ENCODE measurements at places on chromosomes 16 and 17.

GRCh38 chr16:21638573-21638975 is 13.8 kb downstream of the IGSF6 start:
- DNase-seq: no peak

- no peak for DNase-seq
Observed at GRCh38 chr17:50396261-50397110, 837 bp downstream of the LRRC59 start.

GRCh38 chr17:73189417-73190099 is 3.3 kb upstream of the COG1 start:
- DNase-seq: no peak

DNA sequence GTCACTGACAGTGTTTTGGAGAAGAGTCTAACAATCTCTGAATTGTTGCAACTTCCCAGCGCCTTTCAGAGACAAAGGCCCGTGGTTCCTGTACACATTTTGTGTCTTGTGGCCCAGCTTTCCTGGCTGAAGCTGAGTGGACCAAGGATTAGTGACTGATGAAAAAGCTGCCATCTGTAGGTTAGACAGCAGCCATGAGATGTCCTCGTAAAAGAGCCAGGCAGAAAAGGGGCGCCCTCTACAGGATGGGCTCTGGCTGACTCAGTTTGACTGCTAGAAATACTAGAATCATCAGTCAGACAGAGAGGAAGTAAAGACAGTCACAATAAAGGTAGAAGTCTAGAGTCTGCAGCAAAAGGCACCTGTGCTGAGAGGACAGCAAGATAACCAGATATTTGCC is 26.5 kb upstream of the NF1 start:
- no peak for DNase-seq

GRCh38 chr17:65433592-65433991 is 127.9 kb downstream of the AXIN2 start:
- DNase-seq: no peak

DNA sequence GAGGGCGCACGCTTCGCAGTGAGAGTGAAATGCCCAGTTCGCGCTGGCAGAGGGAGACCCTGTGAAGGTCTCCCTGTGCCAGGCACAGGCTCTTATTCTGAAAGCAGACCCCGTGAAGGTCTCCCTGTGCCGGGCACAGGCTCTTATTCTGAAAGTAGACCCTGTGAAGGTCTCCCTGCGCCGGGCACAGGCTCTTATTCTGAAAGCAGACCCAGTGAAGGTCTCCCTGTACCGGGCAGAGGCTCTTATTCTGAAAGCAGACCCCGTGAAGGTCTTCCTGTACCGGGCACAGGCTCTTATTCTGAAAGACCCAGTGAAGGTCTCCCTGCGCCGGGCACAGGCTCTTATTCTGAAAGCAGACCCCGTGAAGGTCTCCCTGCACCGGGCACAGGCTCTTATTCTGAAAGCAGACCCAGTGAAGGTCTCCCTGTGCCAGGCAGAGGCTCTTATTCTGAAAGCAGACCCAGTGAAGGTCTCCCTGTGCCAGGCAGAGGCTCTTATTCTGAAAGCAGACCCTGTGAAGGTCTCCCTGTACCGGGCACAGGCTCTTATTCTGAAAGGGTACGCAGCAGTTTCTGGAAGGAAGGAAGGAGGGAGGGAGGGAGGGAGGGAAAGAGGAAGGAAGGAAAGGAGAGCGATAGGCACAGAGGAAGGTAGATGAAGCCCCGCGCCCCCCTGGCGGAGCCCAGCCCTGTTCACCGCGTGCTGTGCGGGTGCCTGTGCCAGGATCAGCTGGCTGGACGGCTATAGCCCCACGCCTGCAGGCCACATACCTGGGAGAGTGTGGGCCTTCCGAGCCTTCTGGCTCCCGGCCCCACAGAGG is 55.3 kb downstream of the WDR45B start:
- no peak for DNase-seq

GRCh38 chr17:8220783-8221662 is 10.6 kb upstream of the AURKB start:
- DNase-seq: peak; percentile 86

GRCh38 chr17:65679165-65679845 is 117.9 kb upstream of the AXIN2 start:
- no peak for DNase-seq

DNA sequence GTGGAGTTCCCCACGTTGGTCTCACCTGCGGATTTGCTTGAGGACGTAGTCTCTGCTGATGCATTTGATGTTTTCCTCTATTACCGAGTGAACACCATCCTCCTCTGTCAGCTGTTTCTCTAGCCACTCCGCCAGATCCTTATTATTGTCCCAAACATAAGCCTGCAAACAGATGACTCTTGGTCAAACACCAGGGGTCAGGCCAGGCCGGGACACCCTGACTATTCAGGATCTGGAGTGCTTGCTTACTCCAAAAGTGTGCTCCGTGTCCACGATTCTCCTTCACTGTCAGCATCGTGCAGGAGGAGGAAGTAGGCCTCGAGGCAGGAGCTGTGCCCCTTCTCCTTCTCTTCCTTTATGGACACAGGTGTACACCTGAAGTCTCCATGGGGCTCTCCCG is 140.2 kb downstream of the AATF start:
- DNase-seq: no peak

DNA sequence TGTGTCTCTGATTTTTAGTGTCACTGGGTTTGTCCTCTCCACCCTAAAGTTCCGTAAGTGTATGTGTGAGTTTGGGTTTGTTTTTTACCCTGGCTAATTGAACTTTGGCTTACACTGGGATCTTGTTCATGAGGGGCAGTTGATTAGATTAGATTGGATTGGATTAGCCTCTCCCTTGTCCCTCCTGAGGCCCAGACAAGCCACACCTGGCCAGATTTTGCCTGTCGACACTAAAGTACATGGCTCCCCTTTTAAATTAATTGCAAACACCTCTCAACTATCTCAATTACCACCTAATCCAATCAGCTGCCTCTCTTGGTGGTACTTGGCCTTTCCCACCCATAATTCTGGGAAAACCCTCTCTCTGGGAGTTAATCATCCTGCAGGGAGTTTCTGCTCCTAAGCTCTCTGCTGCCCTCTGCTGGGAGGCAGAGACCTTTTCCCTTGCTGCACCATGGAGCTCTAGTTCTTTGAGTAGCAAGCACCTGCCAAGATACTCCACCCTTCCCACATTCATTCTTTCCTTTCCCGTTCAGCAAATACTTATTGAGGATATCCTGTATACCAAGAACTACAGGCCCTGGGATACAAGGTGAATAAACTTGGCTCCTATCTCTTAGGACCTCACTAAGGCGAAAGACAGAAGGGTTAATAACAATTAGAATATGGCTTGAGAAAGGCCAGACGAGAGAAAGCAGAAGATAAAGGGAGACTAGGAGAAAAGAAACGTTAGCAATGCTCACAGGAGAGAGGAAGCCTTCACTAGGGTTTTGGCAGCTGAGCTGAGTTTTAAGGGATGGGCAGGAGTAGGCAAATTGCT is 60.0 kb upstream of the MPHOSPH6 start:
- DNase-seq: peak; percentile 64

DNA sequence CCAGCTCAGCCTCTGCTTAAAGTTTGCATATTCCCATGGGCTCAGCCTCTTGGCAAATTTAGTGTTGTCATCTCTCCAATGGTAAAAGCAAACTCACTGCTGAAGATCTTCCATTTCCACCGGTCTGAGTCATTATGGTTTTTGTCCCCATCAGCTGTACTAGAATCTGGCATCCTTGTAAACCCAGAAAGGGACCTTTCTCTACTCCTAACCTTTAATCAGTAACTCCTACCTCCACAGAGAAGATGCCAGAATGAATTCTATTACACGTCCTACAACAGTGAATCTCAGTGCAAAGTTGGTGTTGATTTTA is 45.8 kb downstream of the ZNF652 start:
- no peak for DNase-seq

GRCh38 chr17:39014795-39015545 is 47.8 kb upstream of the FBXO47 start:
- no peak for DNase-seq

DNA sequence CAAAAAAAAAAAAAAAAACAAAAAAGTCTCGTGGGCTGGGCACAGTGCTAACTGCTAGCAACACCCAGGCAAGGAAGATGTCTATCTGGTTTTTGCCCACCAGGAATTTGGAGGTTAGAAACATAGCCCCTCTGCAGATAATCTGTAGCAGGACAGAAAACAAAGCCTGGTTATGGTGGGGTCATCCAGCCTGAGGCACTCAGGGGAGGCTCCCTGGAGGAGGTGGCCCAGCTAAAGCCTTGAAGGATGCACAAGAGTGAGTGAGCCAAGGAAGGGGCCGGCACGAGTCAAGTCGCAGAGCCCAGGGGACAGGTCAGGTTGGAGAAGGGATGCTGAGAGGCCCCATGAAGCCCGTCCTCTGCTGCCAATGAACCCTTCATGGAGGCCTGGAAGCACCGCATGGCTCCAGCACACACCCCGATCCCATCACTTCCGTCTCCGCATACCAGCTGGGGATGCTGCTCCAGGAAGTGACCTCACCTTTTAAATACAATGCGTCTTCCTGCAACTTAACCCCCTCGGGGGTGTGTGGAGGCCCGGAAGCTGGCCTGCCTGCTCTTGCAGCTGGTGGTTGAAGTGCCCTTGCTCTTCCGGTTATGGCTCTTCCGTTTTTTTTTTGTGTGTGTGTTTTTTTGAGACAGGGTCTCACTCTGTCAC is 86.5 kb downstream of the ENGASE start:
- DNase-seq: no peak

DNA sequence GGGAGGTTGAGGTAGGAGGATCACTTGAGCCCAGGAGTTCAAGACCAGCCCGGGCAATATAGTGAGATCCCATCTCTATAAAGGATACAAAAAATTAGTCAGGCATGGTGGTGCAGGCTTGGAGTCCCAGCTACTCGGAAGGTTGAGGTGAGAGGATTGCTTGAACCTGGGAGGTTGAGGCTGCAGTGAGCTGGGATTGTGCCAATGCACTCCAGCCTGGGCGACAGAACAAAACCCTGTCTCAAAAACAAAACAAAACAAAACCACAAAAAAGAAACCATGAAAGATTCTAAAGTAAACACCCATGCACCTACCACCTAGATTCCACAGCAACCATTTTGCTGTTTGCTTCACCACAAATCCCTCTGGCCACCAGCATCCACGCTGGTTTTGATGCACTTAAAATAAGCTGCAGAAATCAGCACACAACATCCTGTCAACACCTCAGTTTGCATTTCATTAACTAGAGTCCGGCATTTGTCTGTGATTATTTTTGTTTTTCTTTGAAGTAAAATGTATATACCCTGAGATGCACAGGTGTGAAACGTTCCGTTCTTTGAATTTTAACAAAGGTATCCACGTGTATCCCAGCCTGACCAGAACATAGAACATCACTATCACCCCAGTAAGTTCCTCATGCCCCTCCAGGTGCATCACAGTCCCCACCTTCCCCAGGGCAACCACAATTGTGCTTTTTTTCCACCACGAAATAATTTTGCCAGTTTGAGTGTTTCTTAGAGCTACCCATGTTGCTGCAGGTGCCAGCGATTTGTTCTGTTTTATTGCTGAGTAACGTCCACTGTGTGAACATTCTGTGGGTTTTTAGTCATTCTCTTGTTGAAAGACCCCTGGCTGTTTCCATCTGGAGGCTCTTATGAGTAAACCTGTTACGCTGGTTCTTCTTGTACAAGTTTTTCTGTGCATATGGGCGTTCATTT is 191.5 kb downstream of the SEC14L1 start:
- no peak for DNase-seq

DNA sequence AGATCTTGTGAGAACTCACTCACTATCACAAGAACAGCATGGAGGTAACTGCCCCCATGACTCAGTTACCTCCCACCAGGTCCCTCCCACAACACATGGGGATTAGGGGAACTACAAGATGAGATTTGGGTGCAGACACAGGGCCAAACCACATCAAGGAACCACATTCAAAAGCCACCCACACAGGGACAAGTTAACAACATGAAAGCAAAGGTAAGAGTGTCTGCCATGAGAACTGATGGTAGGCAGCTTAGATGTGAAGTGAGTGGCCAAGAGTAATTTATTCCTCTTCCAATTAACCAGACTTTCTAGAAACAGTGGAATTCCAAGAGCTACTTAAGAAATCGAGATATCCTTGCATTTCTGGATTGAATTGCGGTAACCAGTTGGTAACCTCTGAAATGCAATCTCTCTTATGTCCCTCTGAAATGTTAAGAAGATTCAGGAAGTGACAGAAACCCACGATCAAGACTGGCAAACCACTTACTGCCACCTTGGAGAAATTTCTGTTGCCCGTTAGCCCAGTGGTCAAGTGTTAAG is 167.4 kb upstream of the CACNG5 start:
- DNase-seq: no peak

DNA sequence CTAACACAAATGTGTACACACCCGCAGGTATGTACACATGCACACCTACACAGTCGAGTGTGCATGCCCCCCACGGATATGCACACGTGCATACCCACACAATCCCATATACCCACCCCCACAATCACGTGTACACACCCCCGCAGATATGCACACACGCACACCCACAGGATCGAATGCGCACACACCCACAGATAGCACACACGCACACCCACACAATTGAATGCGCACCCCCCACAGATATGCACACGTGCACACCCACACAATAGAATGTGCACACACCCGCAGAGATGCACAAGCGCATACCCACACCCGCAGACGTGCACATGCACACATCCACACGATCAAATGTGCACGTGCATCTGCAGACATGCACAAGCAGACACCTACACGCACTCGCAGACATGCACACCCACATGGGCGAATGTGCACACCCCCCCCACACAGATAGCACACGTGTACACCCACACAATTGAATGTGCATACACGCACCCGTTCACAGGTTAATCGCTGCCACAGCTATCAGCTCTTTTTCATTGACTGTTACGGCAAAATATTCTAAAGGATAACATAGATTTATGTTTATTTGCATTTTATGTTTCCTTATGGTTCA is 10.8 kb downstream of the ZNF750 start:
- no peak for DNase-seq

DNA sequence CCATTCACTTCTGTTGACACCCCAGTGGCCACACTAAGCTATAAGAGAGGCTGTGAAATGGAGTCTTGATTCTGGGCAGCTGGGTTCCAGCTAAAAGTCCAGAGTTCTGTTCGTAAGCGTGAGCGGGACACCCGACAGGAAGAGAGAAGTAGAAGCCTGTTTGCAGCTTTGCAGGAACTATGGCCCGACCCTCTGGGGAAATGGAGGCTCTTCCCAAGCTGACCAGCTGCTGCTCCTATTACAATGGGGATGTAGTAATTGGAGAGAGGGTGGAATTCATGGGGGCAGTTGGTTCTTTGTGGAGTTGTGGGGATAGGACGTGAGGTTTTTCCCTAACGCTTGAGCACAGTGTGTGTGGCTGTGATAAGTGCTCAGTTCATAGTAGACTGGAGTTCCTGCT is 28.4 kb downstream of the UBALD1 start:
- no peak for DNase-seq

- DNase-seq: no peak
Observed at GRCh38 chr16:72743011-72743761, 304.7 kb downstream of the ZFHX3 start.

DNA sequence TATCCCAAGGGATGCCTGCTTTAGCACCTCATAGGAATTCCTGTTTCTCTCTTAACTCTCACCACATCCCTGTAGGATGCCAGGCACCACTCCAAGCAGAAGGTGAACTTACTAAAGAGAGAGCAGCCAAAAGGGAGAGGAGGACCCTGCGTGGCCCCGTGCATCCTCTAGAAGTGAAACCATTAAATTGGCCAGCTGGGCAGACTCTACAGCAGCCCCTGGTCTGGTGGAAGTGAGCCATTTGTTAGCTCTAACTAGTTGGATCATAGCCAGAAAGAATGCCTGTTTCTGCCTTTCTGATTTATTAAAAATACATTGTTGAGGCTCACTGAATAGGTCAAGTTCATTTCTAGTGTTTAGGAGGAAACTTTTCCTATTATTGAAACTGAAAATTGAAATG is 22.3 kb downstream of the TMEM11 start:
- no peak for DNase-seq

- peak; percentile 94 for DNase-seq
Observed at GRCh38 chr17:82231562-82232321, 2.9 kb downstream of the SLC16A3 start.
